Adrenal gland (tissue), 19 donors: ENCODE measurements at places on chromosomes 2 and 18. TPM values are rescaled to one million over a fixed set of nuclear protein-coding genes. Genes with fewer than 3 reads are reported as not detected.

FIGN gene
- 1.1 TPM for total RNA-seq

GRCh38 chr2:162252153-162252552 is 8.9 kb upstream of the FAP start:
- no peak for DNase-seq

DNA sequence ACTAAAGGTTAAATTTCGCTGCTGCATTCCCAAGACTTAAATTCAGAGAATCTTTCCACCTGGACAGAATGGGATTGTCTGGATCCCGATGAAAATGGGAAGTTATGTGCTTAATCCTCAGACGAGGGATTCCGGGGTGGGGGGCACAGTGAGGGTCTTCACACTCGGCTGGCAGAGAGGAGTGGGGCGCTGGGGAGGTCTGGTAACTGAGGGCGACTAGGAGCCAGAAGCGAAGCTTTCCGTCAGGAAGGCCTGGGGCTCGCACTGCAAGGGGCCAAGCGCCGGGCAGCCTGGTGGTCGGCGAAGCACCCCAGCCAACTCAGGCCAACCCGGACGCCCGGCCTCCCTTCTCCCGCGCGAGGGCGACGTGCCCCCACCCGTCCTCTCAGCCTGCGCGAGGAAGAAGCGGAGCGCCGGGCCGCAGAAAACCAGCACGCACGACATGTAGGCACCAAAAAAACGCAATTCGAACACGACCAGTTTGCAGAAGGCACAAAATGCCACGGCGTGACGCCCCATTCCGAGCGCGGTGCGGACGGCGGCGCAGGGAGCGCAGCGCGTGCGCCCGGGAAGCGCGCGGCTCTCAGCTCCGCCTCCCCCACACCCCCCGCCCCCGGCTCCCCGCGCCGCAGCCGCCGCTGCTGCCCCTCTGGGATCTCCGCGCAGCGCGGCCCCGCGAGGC is 188.1 kb downstream of the ZEB2 start:
- peak; percentile 76 for DNase-seq

GRCh38 chr2:128643221-128644065 is 324.8 kb upstream of the HS6ST1 start:
- DNase-seq: no peak

TCF7L1 gene
- 6.3 TPM for total RNA-seq

GRCh38 chr2:149473521-149473920 is 114.1 kb downstream of the MMADHC start:
- DNase-seq: no peak

- DNase-seq: no peak
These were observed 52.7 kb upstream of the TMEFF2 start for GRCh38 chr2:192247456-192247855.

DNA sequence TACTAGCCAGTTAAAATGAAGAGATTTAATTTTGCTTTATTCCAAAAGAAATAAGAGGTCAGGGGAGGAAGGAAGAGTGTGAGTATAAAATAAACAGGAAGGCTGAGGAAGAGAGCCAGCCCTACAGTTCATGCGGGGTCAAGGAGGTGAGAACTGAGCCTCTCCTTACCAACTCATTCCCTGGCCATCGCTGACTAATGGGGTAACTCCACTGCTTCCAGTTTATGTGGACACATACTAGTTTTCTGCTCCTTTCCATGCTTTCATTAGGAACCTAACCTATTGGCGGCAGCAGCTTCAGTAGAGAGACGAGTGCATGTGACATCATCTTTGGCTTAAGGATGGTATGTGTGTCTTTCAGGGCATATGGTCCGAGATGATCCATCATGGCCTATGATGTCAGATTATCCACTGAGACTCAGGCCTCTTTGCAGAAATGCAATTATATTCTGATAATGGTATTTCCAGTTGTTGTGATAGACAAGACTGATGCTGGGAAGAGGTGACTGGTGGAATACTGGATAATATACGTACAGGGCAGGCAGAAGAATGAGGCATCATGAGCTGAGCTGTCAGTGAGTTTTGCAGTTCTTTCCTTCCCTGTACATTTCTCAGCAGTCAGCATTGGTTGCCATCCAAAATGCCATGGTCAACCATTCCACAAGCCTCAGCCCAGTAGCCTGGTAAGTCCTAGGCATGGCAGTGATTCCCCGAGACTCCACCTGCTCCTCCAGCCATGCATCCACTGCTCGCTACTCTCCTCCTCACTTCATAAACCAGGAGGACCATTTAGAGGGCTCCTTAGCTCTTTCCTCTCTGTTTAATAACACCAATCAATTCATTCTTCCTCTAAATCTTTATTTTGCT is 184.6 kb upstream of the OSR1 start:
- no peak for DNase-seq

STEAP3 gene
- total RNA-seq: 18.2 TPM

GRCh38 chr2:197263077-197263476 is 47.5 kb downstream of the ANKRD44 start:
- no peak for DNase-seq

DCDC2C gene
- total RNA-seq: not detected

WDSUB1 gene
- total RNA-seq: 9.6 TPM

DNA sequence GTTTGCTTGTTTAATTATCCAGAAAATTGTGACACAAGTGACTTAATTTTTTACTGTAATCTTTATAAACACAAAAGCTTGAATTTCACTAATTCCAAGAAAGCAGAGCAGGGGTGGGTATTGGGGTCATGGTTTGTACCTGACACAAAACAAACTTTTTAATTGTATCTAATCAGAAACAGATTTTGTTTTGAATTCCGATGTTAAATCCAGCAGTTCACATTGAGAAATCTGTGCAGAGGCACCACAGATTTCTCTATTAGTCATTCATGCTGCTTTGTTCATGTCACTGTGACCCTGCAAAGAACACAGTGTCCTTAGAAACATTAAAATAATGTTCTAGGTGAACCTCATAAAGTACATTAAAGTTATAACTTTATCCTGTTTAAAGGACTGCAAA is 443.4 kb downstream of the NYAP2 start:
- DNase-seq: no peak

DNA sequence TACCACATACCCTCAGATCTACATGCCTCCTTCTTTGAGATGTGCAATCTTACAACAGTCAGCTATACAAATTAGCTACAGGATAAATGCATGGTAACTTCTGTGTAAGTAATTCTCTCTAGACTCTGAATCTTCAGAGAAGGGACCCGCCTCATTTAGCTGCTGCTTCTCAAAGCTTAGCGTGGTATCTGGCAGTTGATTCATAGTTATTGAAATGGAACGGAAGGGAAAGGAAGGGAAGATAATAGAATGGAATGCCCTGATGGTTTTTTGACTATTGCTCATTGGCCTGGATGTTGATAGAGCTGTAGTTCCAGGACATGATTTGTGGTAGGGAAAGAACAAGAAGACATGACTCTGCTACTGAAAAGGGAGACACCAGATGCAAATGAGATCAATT is 498.1 kb upstream of the CRIM1 start:
- DNase-seq: no peak

SOWAHC gene
- total RNA-seq: 7.5 TPM
